CD8-positive, alpha-beta T cell (primary cell): ENCODE measurements at places on chromosomes 1 and 21. TPM values are rescaled to one million over a fixed set of nuclear protein-coding genes. Genes with fewer than 3 reads are reported as not detected.

The C1QC gene
- total RNA-seq: not detected

- DNase-seq: no peak
These were observed 23.5 kb upstream of the C1QA start for GRCh38 chr1:22612671-22613571.

The RBM11 gene
- total RNA-seq: 12.6 TPM

The ALX3 gene
- not detected for total RNA-seq

The TSPEAR gene
- total RNA-seq: not detected

The PLOD1 gene
- 2.4 TPM for total RNA-seq

- DNase-seq: no peak
These were observed 18.7 kb downstream of the UQCRHL start for GRCh38 chr1:15788624-15789301.

GRCh38 chr1:118039170-118039569 is 109.6 kb downstream of the WDR3 start:
- no peak for DNase-seq

- DNase-seq: no peak
These were observed 215.3 kb upstream of the C1orf174 start for GRCh38 chr1:4115191-4115900.

The TPTE gene
- not detected for total RNA-seq

- no peak for DNase-seq
These were observed 43.5 kb upstream of the DPT start for GRCh38 chr1:168772428-168773060.

- no peak for DNase-seq
These were observed 62.7 kb downstream of the ZC3H11B start for GRCh38 chr1:219550201-219550600.

DNA sequence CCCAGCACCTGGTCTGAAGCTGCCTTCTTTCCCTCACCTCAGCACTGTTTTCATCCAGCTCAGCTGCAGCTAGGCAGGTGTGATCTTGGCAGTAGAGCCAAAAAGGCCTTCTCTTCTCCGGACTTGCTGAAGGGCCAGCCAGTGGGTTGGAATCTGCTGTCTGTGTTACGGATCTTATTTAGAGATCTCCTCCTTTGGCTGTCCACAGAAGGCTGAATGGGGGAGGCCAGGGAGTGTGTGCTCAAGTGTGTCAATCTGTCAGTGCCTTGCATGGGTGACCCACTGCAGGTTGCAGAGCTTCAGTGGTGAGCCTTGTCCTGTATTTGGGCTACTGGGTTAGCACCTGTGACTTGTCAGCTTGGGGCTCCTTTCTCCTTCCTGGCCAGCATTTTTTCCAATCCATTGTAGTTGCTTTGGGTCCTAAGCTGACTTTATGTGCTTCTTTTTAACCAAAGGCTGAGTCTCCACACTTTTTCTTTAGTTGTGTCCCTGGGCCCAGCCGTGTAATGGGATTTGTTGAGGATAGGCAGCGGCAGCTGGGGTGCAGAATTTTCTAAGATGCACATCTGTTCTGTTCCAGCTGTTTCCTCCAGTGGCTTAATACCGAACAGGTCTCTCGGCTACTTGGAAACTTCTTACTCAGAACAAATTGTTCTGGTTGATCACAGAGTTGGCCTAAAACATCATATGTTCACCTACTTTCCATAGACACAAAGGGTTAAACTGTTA is 126.8 kb downstream of the PEX14 start:
- no peak for DNase-seq

DNA sequence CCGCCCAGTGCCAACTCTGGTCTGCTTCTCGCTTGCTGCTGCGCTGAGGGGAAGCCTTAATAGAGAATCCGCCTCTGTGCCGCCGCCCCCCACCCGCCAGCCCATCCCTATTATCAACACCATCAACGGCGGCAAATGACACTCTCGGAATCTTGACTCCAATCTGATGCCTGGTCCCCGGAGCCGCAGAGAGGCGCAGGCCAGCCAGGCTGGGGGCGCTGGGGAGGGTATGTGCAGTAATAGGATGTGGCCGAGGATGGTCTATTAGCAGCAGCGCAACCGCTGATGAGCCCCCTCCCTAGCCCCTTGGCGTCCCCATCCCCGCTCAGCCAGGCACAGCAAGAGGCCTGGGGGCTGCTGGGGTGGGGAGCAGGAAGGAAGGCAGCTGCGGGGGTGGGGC is 15.1 kb upstream of the DMBX1 start:
- DNase-seq: no peak

DNA sequence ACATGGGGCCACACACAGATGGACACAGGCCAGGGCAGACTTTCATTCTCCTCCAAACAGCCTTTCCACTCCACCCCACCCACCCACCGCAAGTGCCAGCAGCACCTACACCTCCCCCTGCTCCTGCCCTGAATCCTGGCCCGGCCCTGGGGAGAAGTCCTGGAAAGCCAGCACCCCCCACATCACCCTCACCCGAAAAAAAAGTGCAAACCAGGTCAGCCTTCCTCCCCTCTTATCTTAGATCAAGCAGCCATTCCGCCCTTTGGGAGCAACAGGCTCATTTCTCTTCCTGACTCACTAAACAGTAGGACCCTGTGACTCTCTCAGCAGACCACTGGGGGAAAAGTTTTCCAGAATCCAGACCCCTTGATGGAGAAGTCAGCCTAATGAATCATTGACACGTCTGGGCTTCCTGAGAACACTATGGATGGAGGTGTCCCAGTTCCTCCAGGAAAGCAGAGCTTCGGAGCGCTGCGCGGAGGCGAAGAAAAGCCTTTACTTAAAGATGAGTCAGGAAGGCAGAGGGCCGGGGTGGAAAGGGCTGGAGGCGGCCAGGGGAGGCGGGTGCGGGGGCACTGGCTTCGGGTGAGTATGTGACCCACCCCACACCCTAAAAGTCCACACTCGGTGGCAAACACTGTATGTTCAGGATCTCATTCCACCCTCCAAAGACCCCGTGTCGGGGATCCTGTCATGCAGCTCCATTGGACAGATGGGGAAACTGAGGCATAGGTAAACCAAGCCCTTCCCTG is 588.7 kb downstream of the MATN1 start:
- DNase-seq: no peak

DNA sequence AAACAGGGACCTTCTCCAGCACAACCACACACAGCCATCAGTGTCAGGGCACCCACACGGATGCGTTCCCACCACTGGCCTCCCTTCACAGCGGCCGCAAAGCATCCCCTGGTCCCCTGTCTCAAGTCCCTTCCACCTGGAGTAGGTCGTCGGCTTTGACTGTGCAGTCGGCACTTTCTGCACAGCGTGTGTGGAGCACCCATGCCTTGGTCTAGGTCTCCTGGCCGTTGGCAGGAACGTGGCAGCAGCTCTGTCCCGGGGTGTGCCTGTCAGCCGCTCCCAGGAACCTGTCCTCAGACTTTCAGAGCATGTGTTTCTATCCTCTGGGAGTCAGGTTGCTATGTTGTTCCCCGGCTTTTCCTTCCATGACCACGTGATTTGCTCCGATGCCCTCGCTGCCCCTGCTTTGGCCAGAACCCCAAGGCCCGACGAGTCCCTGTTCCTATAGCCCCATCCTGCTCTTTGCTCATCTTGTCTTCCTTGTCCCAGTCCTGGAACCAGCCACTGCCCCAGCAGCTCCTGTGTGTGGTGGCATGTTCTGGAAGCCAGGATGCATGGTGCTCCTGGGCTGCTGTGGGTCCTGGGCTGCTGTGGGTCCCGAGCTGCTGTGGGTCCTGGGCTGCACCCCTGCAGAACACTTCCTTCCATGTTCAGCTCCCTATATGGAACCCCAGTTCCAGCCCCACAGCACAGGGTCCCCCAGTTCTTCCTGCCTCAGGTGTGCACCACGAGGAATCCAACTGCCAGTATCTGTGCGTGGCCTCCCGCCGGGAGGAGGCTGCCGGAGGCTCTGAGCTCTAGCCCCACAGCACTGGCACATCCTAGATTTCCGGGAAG is 84.2 kb upstream of the COL6A1 start:
- no peak for DNase-seq

DNA sequence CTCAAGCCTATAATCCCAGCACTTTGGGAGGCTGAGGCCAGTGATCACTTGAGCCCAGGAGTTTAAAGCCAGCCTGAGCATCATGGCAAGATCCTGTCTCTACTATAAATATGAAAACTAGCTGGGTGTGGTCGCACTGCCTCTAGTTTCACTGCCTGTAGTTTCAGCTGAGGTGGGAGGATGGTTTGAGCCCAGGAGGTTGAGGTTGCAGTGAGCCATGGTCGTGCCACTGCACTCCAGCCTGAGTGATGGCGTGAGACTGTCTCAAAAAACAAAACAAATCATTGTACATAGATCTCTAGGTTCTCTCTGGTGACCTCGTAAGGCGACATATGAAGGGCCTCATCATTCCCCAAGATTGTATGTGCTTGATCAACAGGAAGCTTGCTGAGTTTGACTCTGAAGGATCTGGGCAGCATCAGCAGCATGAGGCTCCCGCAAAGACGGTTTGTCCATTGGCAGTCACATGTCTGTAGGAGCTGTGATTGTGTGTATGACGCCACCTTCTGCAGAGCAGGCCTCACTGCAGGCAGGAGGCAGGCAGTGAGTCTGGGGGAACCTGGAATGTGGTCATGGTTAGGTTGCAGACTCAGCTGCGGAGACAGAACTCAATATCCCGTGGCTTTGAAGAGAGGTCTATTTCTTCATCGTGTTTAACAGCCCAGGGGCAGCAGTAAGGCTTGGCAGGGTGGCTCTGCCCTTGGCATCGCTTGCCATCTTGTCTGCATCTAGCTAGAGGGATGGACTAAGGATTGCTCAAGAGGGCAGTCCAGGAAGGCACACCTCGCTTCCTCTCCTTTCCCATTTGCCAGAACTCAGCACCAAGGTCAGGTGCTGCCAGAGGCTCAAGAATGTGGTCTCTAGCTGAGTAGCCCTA is 14.0 kb downstream of the ATP5PO start:
- DNase-seq: no peak

The DYRK3 gene
- total RNA-seq: 0.94 TPM

DNA sequence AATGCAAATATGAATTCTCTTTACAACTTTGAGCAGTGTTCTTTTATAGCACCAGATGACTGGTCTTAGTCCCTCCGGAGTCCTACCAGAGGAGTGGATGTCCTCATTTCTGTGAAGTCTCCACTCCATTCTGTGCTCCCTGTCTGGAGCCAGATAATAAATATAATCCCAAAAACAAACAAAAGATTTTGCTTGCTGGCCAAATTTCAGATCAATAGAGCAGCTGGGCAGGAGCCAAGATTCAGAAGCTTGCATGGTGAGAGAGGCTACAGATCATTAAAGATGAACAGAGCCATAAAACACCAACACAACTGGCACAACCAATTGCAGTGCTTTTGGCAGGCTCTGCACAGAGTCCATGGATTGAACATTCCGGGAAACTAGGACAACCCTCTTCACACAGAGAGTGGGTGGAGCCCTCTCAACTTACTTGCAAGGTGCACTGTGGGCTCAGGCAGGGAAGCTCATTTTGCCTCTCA is 231.5 kb upstream of the SNX7 start:
- DNase-seq: no peak

- no peak for DNase-seq
These were observed 30.7 kb downstream of the JAK1 start for GRCh38 chr1:64935551-64936155.

DNA sequence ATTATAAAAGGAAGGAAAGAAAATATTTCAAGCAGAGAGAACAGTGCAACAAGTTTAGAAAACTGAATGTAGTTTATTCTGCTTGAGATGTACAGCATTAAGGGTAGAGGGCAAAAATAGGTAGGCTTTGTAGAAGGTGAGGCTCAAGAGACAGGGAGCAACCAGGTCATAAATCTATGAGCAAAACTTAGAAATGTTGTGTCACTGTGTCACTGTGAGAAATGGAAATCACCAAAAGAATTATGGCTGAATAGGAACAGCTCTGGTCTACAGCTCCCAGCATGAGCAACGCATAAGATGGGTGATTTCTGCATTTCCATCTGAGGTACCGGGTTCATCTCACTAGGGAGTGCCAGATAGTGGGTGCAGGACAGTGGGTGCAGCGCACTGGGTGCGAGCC is 53.6 kb downstream of the TNFSF4 start:
- DNase-seq: no peak

DNA sequence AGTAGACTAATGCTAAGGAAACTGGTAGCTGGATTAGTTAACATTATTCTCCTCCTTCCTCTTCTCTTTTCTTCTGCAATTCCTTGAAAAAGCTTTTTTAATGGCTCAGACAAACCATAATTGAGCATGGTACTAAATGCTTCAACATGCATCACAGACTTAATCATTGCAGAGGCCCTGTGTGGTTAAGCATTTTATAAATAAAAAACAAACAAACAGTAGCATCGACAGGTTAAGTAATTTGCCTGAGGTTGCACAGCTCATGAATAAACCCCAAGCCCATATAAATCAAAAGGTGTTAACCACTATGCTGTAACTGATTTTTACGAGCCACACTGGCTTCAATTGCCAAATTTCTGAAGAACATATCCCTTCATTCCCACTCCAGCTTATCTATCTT is 462.1 kb downstream of the LMO4 start:
- no peak for DNase-seq

GRCh38 chr1:171769171-171769570 is 12.3 kb upstream of the METTL13 start:
- DNase-seq: no peak

DNA sequence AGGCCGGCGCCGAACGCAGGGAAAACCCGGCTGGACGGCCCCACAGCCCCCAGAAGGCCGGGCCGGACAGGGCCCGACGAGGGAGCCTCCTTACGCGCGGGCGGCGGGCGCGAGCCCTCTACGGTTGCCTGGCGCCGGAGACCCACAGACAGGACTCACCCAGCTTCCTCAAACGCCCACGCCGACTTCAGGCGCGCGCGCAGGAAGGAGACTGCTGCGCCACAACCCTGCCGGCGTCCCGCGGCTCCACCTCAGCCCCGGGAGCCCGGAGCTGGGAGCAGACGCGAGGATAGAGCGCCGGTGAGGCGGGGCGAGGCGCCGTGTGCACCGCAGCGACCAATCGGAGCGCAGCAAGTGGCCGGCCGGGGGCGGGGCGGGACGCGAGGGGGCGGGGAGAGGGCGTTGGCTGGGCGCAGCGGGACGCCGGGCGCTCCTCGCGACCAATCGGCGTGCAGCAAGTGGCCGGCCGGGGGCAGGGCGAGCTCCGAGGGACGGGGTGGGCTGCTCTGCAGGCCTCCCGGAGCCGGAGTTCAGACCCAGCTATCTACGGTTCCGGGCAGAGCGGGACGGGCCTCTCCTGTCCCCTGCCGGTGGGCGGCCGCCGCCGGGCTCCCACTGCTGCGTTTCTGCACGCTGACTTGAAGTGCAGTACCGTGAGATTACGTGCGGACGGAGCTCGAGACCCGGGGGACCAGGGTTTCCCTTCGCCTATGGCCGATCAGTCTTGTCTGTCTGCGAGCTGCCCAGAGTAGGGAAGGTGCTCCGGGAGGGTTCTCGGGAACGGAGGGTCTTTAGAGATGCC is at the start of gene TMEM50B:
TMEM50B (minus strand) TSS at position 296 of the 802 bp plus-strand sequence. CDS start 11,089 bp downstream, outside the sequence.
- DNase-seq: peak; percentile 97

DNA sequence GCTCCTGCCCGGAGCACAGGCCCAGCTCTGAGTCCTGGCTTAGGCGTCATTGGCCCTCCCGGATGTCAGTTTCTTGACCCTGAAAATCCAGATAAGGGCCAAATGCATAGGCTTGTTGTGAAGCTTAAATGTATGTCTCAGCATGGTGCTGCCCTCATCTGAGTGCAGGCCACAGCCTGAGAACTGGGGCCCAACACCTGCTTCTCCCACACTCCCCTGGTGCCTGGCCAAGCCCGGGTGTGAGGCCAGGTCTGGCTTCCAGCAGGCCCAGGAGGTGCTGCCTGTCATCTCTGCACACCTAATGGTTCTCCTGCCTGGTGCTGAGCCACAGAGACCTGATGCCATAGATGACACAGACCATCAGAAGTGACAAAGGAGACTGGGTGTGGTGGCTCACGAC is 14.0 kb downstream of the MX2 start:
- DNase-seq: peak; percentile 13

The OR2L5 gene
- not detected for total RNA-seq
